Stimulated activated CD4-positive, alpha-beta T cell treated with anti-CD3 and anti-CD28 coated beads, TNF-alpha, amount 100 ng/mL, for 24 hours (primary cell): ENCODE measurements at places on chromosomes 7 and 10.

DNA sequence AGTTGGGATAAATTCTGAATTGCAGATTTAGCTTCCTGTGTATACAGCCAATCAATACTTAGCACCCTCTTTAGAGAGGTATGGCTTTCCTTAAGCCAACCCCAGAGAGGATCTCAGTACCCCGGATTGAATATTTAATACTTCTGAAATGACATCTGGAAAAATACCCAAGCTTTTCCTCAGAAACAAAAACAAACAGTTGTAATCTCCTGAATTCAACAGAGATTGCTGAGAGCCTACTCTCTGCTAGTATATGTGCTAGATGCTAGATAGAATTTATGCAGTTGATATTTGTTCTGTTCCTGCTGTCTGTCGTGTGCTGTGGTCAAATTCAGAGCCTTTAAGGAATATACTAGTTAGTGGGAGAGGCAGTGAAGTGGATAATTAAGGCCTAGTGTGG lies 21.1 kb downstream of the STARD3NL start:
- DNase-seq, result no peak

GRCh38 chr7:48158404-48158803 lies 12.9 kb upstream of the ABCA13 start:
- DNase-seq, result no peak

- DNase-seq, result no peak
Measured at GRCh38 chr10:100645613-100646392, 99.6 kb upstream of the PAX2 start.

DNA sequence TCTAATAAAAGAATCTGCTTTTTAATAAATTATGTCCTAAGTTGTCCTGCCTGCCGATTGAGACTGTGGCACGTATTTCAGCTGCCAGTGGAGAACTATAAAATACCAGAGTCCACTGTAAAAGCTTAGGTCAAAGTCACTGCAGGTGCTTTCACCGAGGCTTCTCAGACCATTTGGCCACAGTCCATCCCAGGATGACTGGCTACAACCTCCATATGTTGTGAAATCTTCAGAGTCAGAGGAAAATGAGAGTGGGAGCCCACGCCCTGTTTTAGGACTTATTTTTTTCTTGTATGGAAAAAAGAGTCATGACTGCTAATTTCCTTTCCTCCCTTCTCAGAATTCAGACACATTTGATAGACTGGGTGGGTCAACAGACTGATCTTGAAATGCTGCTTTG lies 182.9 kb downstream of the ANK3 start:
- DNase-seq, result no peak

DNA sequence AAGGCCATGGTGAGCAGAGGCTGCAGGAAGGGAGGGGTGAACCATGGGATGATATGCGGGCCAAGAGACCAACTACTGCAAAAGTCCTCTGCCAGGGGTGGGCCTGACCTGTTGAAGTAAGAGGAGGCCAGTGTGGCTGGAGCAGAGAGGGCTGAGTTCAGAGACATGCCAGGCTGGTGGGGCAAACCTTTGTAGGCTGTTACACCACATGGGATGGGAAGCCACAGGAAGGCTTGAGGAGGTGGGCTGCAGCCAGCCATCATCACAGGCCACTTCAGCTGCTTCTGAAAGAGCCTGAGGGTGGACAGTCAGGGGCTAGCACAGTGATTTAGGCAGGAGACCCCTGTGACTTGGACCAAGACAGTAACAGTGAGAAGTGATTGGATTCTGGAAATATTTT lies 20.3 kb downstream of the CXCL12 start:
- DNase-seq, result no peak

DNA sequence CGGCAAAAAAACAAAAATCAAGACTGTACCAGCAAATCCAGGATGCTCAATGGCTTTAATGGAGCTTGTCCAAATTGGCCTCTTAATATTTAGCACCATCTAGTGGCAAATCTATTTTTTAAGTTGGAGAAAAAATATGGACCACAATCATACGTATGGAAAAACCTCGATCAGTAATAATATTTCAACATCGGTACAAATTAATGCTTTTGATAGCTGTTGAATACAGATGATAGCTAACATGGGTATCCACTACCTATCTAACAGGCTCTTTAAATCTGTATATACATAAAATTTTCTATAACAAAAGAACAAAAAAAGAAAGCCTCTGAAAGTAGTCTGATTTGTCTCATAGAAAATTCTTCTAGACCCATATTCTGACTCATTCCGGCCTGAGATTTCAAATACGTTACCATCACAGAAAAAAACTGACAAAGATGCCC lies 29.2 kb downstream of the COA1 start:
- no peak for DNase-seq

DNA sequence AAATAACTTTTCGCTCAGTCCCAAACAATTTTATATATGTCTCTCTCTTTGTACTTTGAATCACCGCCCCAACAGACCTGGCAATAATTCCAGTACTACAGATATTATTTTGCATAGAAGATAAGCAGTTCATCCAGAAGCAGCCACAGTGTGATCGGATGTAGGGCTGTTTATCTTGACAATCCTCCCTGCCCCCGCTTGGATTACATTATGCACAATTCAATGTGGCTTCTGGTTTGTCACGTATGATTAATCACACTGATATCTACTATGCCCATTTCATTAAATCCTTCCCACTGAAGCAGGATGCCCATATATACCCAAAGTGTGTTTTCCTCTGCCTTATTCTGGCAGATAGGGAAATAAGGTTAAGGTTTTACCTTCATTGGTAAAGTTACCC lies 115.2 kb downstream of the PDE1C start:
- DNase-seq, result no peak
